ENCODE measurements at places on chromosomes 4 and X. TPM values are rescaled to one million over a fixed set of nuclear protein-coding genes. Genes with fewer than 3 reads are reported as not detected.

BRS3 gene
- total RNA-seq, result not detected

DNA sequence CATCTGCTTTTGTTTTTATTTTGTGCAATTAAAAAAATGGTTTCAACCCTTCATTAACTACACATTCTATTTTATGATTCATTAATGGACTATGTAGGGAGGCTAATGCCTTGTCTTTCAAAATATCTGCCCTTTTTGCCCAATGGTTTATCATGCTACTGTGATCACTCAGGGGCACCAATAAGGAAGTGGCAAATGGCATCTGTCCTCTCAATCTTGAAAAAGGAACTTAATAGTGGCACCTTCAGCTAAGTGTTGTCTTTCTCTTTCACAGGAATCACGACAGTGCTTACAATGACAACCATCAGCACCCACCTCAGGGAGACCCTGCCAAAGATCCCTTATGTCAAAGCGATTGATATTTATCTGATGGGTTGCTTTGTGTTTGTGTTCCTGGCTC is 57.1 kb downstream of the COMMD8 start:
- no peak for DNase-seq

- DNase-seq, result no peak
Observed at GRCh38 chrX:9890681-9891091, 76.5 kb upstream of the CLDN34 start.

DNA sequence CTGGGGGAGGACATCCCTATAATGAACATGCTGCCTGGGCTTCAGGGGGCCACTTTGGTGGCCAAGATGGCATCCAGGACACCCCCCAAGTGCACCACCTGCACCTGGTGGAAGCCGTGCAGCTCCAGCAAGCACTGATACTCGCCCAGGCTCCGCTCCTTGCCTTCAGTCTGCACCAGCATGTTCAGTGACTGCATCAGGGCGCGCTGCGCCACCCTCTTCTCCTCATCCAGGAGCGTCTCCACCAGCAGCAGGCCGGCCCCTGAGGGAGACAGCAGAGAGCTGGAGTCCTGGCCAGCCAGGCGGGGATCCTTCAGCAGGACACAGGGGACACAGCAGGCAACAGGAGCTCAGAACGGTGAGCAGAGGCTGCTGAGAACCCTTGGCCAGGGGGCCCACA is 11.3 kb upstream of the SLC25A6 start:
- peak; percentile 24 for DNase-seq

- DNase-seq, result no peak
Observed at GRCh38 chr4:100306018-100306417, 115.8 kb upstream of the DDIT4L start.
